ENCODE measurements at places on chromosomes 12 and 14. TPM values are rescaled to one million over a fixed set of nuclear protein-coding genes. Genes with fewer than 3 reads are reported as not detected.

Gene LRRK2
- 0.24 TPM for total RNA-seq

Gene ANKLE2
- 63.7 TPM for total RNA-seq

Gene NTF3
- not detected for total RNA-seq

- H3K4me1 ChIP-seq: peaks cover 18% of the 10 kb centered on the region
- no peaks in the 10 kb centered on the region for H3K27me3 ChIP-seq
- no peak overlapping the region for H3K27ac ChIP-seq
- no peak overlapping the region for H3K4me3 ChIP-seq
- no peak for DNase-seq
- 0 out of 2 replicates have a peak, but pooled peaks cover 4% of the 10 kb centered on the region for H3K36me3 ChIP-seq
Measured at GRCh38 chr12:51378749-51379148, 12.5 kb downstream of the GALNT6 start.

- DNase-seq: peak; percentile 11
Measured at GRCh38 chr14:88106377-88106776, 101.4 kb downstream of the GPR65 start.
